ENCODE measurements at places on chromosomes 7 and 10.

- H3K4me3 ChIP-seq, result no peak overlapping the region
- H3K27ac ChIP-seq, result no peak overlapping the region
- H3K4me1 ChIP-seq, result no peaks in the 10 kb centered on the region
- no peaks in the 10 kb centered on the region for H3K27me3 ChIP-seq
These were observed 782.7 kb upstream of the CELF2 start for GRCh38 chr10:10235003-10235402.

DNA sequence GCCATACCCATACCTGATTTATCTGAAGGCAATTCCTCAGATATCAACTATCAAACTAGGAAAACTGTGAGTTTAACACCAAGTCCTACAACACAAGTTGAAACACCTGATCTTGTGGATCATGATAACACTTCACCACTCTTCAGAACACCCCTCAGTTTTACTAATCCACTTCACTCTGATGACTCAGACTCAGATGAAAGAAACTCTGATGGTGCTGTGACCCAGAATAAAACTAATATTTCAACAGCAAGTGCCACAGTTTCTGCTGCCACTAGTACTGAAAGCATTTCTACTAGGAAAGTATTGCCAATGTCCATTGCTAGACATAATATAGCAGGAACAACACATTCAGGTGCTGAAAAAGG lies 69.0 kb upstream of the RSBN1L start:
- H3K27ac ChIP-seq, result no peak overlapping the region
- no peak overlapping the region for H3K4me3 ChIP-seq
- H3K27me3 ChIP-seq, result no peaks in the 10 kb centered on the region

DNA sequence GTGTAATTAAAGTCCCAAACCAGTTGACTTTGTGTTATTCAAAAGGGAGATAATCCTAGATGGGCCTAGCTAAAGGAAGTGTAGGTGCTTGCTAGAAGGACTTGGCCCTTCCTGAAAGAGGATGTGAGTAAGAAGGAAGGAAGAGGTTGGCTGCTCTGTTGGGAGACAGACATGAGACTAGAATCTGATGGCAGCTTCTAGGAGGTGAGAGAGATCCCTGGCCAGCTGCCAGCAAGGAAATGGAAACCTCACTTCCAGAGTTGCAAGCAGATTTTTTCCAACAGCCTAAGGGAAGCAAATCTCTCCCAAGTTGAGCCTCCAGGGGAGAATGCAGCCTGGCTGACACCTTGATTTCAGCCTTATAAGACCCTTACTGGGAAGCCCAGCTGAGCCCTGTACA lies 368.4 kb upstream of the ZMIZ1 start:
- no peak for DNase-seq
- no peaks in the 10 kb centered on the region for H3K36me3 ChIP-seq
- no peak overlapping the region for H3K4me3 ChIP-seq
- no peaks in the 10 kb centered on the region for H3K27me3 ChIP-seq

GRCh38 chr7:107989618-107990373 lies 13.2 kb downstream of the LAMB1 start:
- H3K27ac ChIP-seq, result no peak overlapping the region
- no peak for DNase-seq
- no peaks in the 10 kb centered on the region for H3K4me1 ChIP-seq
- H3K36me3 ChIP-seq, result peaks cover 60% of the 10 kb centered on the region

- peak; percentile 21 for DNase-seq
- no peak overlapping the region for H3K27ac ChIP-seq
- H3K36me3 ChIP-seq, result no peaks in the 10 kb centered on the region
- peaks cover 4% of the 10 kb centered on the region for H3K4me1 ChIP-seq
These were observed 2.8 kb downstream of the CLCN1 start for GRCh38 chr7:143318661-143319060.

DNA sequence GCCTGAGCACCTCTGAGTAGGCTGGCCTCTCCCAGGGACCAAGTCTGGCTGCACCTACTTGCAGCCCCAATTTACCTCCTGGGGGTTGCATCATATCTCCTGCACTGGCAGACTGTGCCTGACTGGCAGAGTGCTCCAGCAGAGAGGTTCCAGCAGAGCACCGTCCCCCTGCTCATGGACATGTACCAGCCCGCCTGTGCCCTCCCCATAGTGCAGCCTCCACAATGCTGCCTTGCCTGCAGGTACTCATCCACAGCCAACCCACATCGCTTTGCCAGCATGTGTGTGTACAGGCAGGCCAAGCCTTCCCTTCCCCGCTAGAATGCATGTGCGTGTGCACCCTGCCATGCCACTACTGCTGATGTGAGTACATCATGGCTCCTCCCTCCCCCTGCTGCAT lies 105.5 kb upstream of the NPSR1 start:
- no peaks in the 10 kb centered on the region for H3K4me1 ChIP-seq
- peak overlapping the region; percentile 23 for H3K4me3 ChIP-seq
- no peak for DNase-seq
- H3K36me3 ChIP-seq, result no peaks in the 10 kb centered on the region

DNA sequence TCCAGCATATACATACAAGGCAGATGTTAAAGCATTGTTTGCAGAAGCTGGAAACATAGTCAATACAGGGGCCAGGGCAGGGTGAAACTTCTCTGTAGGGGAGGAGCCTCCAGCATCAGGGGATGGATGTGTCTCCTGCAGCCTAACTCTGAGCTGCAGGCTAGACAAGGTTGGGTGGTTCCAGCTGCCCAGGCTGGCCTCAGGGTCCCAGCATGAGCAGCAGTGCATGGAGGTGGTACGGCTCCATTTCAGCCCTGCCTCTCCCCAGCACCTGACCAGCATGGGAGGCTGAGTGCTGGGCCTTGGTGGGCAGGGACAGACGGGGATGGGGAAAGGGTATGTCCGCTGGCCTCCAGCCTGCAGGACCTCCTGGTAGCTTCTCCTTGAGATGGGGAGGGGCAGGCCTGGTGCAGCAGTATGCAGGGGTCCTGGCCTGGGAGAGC lies 7.4 kb upstream of the TBRG4 start:
- no peak overlapping the region for H3K4me3 ChIP-seq
- no peaks in the 10 kb centered on the region for H3K4me1 ChIP-seq
- no peak for DNase-seq
- no peaks in the 10 kb centered on the region for H3K27me3 ChIP-seq

DNA sequence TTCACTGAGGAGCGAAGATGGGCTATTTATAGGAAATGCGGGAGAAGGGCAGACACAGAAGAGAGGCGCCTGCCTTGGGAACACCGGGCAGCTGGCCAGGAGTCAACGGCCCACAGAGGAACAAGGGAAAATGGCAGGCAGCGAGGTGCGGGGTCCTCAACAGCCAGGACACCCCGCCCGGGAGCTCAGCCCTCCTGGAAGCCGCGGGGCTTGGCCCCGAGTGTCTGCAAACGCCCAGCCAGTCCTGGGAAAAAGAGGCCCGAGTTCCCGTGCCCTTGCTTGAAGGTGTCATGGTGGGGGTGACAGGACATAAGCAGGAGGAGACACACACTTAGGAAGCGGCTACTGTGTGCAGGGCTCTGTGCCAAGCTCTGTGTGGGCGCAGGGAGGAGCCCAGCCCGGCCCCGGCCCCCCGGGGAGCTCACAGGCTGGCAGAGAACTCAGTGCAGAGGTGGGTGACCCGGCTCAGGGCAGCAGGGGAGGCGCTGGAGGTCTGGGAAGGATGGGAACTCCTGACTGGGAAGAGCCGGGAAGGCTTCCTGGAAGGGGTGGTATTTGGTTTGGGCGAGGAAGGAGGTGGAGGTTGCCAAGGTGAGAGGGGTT lies 79.9 kb downstream of the ELFN1 start:
- H3K4me1 ChIP-seq, result no peaks in the 10 kb centered on the region
- no peaks in the 10 kb centered on the region for H3K36me3 ChIP-seq
- H3K27me3 ChIP-seq, result no peaks in the 10 kb centered on the region
- H3K27ac ChIP-seq, result no peak overlapping the region
- no peak overlapping the region for H3K4me3 ChIP-seq
- no peak for DNase-seq

DNA sequence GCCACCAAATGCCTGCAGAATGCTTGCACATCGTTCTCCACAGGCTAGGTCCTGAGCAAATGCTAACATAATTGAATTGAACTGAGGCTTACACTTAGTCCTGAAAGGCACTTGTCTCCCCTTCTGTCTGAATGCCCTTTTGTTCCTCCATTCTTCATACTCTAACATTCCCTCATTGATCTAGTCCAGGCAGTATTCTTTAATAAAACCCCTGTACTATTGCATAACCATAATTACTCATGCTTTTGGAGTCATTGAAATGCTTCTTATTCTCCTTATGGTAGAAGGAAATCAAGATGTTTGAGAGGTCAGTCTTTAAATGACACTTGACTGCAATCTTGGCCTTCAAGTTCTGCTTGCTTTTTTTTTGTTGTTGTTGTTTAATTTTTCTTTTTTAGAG lies 7.1 kb downstream of the PI4K2A start:
- H3K36me3 ChIP-seq, result peaks cover 21% of the 10 kb centered on the region
- H3K4me1 ChIP-seq, result peaks cover 6% of the 10 kb centered on the region
- no peak overlapping the region for H3K27ac ChIP-seq
- DNase-seq, result peak; percentile 73
- no peak overlapping the region for H3K4me3 ChIP-seq

DNA sequence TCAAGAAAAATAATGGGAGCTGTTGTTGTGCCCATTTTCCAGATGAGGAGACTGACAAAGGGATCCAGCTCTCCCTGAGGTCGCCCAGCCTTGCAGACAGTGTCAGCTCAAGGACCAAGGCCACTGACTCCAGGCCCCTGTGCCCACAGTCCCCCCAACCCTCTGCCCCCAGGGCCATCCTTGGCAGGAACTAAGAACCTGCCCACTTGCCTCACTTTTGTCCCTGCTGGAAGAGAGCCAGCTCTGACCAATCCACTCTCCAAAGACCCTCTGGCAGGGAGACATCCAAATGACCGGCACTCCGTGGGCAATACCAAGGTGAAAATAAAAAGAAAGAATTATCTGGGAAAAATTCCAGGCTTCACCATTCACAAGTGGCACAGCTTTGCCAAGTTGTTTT lies 101.3 kb downstream of the TCERG1L start:
- no peak overlapping the region for H3K4me3 ChIP-seq
- H3K4me1 ChIP-seq, result peaks cover 2% of the 10 kb centered on the region
- no peaks in the 10 kb centered on the region for H3K27me3 ChIP-seq
- DNase-seq, result no peak
- no peaks in the 10 kb centered on the region for H3K36me3 ChIP-seq

DNA sequence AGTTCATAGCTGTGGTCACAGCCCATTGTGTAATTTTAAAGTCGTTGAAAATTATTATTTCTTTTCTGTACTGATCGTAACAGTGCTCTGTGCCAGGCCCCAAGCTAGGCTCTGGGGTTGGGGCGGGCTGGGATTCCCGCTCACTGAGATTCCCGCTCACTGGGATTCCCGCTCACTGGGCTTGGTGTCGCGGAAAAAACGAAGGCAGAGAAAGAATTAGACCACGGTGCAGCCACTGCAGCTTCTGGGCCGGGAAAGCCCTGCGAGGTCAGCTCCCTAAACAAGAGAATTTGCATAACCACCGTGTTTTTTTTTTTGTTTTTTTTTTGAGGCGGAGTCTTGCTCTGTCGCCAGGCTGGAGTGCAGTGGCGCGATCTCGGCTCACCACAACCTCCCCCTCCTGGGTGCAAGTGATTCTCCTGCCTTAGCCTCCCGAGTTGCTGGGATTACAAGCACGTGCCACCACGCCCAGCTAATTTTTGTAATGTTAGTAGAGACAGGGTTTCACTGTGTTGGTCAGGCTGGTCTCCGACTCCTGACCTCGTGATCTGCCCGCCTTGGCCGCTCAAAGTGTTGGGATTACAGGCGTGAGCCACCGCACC lies 31.2 kb downstream of the FOXK1 start:
- peaks cover 7% of the 10 kb centered on the region for H3K36me3 ChIP-seq
- no peak overlapping the region for H3K4me3 ChIP-seq
- no peak overlapping the region for H3K27ac ChIP-seq

- no peak for DNase-seq
- H3K4me3 ChIP-seq, result no peak overlapping the region
- no peak overlapping the region for H3K27ac ChIP-seq
- H3K4me1 ChIP-seq, result no peaks in the 10 kb centered on the region
- no peaks in the 10 kb centered on the region for H3K36me3 ChIP-seq
These were observed 948.8 kb upstream of the POT1 start for GRCh38 chr7:125878235-125878956.

DNA sequence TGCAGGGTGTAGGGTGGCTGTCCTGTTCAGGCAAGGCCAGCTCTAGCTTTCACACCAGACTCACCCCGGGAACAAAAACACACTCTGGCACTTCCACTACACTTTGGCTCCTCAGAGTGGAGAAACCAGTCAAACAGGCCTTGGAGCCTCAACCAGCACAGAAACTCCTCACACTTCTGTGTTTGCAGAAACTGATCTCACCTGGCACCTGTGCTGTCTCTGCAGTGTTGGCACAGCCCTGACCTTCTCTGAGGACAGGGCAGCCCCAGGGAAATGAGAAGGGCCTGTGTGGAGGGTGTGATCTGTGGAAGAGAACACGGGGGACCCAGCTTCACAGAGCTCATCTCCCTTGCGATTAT lies 4.1 kb upstream of the CALML5 start:
- no peaks in the 10 kb centered on the region for H3K36me3 ChIP-seq
- peaks cover 35% of the 10 kb centered on the region for H3K4me1 ChIP-seq
- H3K4me3 ChIP-seq, result no peak overlapping the region
- no peaks in the 10 kb centered on the region for H3K27me3 ChIP-seq

GRCh38 chr7:141880960-141881359 lies 35.2 kb upstream of the OR9A4 start:
- H3K4me3 ChIP-seq, result no peak overlapping the region
- H3K27me3 ChIP-seq, result no peaks in the 10 kb centered on the region
- H3K27ac ChIP-seq, result no peak overlapping the region
- DNase-seq, result no peak
- no peaks in the 10 kb centered on the region for H3K36me3 ChIP-seq

DNA sequence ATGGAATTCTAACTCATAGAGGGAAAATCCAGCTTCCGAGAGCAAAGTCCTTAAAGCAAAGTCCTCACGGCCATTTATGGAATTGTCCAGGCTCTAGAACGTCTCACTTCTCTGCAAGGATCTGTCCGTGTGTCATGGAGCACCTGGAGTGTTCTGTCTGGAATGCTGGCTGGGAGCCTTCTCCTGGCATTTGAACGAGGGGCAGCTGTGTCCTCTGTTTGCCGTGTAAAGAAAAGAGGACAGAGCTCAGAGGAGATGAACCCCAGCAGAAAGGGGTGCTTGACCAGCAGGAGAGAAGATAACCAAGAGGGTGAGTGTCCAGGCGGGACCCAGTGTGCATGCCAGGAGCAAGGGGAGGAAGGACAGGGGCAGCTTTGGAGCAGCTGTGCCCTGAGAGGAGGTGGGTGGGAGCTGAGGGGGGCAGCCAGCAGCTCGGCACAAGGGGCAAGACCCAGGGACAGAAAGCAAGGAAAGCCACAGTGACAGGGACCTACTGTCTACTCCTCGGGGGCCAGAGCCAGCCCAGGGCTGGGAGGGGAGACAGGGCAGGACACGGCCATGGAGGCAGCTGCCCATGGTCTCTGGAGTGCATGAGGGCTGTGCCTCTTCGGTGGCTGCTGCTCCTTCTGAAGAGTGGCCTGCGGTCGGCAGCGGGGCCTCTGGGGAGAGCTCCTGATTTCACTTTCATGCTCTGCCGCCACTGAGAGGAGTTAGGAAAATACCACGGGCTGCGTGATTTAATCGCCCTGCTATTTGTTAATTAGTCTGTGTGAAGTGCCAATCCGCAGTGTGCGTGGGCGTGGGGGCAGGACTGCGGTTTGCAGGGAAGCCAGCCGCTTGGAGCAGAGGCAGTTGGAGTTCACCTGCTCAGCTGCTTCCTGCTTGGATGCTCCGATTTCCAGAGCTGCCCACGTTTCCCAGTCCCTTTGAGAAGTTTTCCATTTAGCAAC lies 149.3 kb upstream of the SHH start:
- H3K36me3 ChIP-seq, result no peaks in the 10 kb centered on the region
- no peaks in the 10 kb centered on the region for H3K4me1 ChIP-seq
- H3K27me3 ChIP-seq, result no peaks in the 10 kb centered on the region
- H3K4me3 ChIP-seq, result no peak overlapping the region
- no peak for DNase-seq
